ENCODE measurements at places on chromosomes 2 and 18.

- no peak for DNase-seq
These were observed 1480.0 kb downstream of the LRP1B start for GRCh38 chr2:140650825-140651224.

- no peak for DNase-seq
These were observed 103.8 kb upstream of the COPS8 start for GRCh38 chr2:236981701-236982485.

- DNase-seq = peak; percentile 73
These were observed 1.4 kb downstream of the PHLPP1 start for GRCh38 chr18:62716619-62717168.

GRCh38 chr2:3751806-3752205 lies 48.4 kb downstream of the DCDC2C start:
- no peak for DNase-seq

- DNase-seq = no peak
These were observed 91.4 kb upstream of the FHL2 start for GRCh38 chr2:105490204-105490603.

- peak; percentile 6 for DNase-seq
These were observed 216.4 kb upstream of the OSR1 start for GRCh38 chr2:19574778-19575260.

- no peak for DNase-seq
These were observed 22.9 kb upstream of the FSHR start for GRCh38 chr2:49177194-49177593.

DNA sequence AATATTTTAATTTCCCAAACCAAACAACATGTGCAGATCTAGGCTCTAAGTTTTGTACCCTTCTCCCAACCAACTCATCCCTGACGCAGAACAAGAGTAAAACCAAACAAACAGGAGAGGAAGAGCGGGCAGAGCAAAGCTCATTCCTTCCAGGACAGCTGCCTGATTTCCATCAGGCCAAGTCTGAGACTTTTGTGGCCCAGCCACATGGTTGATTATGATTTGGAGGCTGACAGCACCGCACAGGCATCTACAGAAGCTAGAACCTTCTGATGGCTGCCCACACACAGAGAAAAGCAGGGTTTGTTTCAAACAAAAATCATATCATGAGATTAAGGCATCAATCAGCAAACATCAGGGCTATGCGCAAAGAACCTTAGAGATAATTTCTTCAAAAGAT lies 262.6 kb downstream of the TNS1 start:
- no peak for DNase-seq

DNA sequence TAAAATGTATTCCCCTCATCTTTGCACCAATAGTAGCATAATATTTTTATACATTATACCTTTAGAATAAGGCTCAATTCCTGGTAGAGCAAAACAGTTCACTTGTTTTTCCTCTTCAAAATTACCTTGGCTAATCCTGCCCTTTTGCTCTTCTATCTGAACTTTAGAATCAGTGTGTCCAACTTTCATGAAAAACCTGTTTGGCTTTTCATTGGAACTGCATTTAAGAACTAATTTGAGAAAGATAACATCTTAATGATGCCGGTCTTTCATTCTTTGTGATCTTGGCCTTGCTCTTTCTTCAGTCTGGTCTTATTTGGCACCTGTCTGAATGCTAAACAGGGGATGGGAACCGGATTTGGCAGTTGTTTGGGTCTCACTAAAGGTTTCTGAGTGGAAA lies 112.9 kb upstream of the CD302 start:
- no peak for DNase-seq

DNA sequence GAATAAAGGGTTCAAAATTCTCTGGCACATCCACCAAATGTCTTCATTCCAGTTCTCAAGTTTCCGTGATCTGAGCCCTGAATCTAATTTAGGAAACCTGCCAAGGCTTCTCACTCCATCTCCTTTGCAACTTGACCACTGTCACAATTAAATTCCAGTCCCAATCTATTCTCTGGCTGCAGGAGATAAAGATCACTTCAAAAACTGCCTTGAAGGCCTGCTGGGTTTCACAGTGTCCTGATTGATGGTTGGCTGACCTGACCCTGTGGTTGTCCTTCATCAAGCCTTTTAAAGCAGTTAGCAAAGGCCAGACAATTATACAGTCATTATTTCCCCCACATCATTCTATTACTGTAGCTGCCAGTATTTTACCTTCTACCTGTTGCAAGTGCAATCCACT lies 60.3 kb upstream of the DNAJC10 start:
- no peak for DNase-seq

GRCh38 chr2:207235621-207236020 lies 69.9 kb upstream of the KLF7 start:
- no peak for DNase-seq

DNA sequence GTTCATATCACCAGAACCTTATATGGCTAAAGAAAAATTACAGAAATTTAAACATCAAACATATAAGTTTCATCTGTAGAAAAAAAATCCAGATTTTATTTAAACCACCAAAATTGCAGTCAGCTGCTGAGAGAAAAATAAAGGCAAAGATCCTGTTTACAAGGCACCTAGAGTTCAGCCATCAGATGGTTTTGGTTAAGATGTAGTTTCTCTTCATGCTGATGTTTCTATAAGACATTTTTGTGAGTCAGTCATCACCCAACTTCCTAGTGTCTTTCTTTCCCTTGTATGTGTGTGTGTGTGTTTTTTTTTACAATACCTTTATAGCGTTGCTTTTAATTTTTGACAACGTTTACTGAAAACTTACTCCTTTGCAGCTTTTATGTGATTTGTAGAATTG lies 26.1 kb upstream of the MMADHC start:
- DNase-seq = no peak

DNA sequence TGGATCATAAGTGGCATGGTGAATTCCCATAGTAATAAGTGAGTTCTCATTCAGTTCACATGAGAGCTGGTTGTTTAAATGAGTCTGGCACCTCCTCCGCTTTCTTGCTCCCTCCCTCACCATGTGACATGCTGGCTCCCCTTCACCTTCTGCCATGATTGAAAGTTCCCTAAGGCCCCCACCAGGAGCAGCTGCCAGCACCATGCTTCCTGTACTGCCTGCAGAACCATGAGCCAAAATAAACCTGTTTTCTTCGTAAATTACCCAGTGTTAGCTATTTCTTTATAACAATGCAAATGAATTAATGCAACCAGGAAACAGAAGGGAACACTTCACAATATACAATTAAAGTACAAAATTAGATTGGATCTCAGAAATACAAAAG lies 257.0 kb downstream of the MREG start:
- DNase-seq = no peak

- no peak for DNase-seq
These were observed 129.9 kb downstream of the L3MBTL4 start for GRCh38 chr18:6284761-6285160.

DNA sequence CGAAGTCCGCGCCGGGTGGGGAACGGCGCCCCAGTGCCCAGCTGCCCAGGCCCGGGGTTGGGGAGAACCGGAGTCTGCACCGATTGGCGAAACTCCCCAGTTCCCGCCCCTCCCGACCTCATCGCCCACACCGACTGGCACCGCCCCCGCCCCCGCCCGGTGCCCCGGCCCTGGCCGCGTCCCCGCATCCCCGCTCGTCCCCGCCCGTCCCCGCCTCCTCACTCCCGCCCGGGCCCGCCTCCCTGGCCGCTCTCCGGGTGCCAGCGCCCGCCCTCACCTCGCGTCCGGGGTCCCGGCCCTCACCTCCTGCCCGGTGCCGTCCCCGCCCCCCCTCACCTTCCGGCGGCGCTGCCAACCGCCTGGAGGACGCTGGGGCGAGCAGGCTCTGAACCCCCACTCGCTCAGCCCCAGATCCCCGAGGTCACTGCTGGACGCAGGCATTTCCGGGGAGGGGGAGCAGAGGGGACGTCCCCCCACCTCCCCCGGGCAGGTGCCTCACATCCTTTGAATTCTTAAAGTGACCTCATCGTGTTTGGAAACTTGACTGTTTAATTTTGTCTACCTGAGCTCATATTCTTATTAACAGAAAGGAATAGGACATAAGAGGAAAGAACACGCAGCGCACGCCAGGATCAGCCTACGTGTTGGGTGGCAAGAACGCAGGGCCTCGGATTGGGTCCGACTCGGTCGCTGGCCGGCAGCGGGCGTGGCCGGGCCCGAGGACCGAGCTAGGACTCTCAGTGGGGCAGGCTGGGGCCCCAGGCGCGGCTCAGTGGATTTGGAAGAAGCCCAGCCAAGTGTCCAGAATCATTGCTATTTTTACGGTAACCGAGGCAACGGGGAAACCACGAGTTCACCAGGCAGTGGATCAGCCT lies at the start of gene FAM110C:
FAM110C (minus strand) TSS at position 35 of the 875 bp plus-strand sequence. CDS start 120 bp downstream, outside the sequence.
- DNase-seq = peak; percentile 64

- DNase-seq = peak; percentile 71
These were observed 45.9 kb downstream of the ST6GAL2 start for GRCh38 chr2:106839849-106840595.

- DNase-seq = peak; percentile 80
These were observed at the start of gene BAZ2B for GRCh38 chr2:159616286-159616701. Gene BAZ2B, minus strand, starts transcription at chr2:159616548. Its CDS starts 137,829 bp downstream, at chr2:159478719.

GRCh38 chr2:211877061-211877460 lies 661.5 kb downstream of the ERBB4 start:
- no peak for DNase-seq

GRCh38 chr18:44178476-44178875 lies 502.2 kb upstream of the SETBP1 start:
- no peak for DNase-seq

DNA sequence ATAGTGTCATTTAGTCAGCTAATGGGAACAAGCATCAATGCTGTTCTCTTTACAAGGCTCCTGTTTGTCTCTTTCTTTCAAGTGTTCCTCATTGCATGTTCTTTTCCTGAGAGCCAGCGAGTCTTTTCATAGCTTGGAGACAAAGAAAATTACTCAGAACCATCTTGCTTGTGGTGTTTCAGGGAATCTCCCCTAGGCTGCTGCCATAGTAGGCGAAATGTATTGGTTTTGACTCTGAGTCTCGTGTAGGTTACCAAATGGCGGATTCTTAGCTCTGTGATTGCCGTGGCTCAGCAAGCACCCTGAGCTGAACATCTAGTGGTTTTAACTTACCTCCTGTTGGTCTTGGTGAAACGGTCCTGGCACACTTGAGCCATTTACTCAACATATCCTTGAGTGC lies 68.7 kb downstream of the RHBDD1 start:
- no peak for DNase-seq

GRCh38 chr2:73070643-73071359 lies 711 bp downstream of the SFXN5 start:
- DNase-seq = peak; percentile 80

DNA sequence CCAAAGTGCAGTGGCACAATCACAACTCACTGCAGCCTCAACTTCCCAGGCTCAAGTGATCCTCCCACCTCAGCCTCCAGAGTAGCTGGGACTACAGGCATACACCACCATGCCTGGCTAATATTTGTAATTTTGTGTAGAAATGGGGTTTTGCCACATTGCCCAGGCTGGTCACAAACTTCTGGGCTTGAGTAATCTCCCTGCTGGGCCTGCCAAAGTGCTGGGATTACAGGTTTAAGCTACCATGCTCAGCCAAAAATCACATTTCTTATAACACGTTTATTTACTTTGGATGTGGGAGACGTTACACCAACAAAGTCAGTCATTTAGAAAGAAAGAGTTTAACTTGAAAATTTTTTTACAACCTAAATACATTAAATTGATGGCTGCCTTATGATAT lies 209.0 kb upstream of the VWC2L start:
- DNase-seq = no peak

DNA sequence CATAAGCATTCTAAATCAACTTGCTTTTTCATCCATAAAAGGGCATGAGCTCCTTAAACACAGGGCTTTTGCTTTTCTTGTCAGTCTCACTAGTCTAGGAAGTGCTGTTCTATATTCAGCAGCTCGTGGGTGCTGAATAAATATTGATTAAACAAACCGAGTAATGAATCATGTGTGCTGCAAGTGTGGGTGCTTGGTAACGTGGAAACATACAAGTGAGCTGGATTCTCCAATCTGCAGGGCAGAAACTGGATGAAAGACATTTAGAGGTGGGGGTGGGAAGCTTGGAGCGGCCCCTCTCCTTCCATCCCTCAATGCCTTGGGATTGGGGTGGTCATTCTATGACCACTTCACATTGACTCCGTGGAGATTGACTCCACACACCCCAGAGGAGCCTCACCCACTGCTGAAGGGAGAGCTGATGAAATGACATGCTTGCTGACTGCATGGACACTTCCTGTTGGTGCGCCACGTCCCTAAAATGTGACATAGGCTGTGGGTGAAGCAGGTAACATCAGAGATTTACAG lies 114.6 kb downstream of the DOCK10 start:
- DNase-seq = no peak

GRCh38 chr2:187009483-187010239 lies 160.7 kb upstream of the ZSWIM2 start:
- DNase-seq = no peak

- DNase-seq = no peak
These were observed 20.9 kb downstream of the STRADB start for GRCh38 chr2:201472411-201472810.

- no peak for DNase-seq
These were observed 10.9 kb upstream of the INPP5D start for GRCh38 chr2:233049194-233049761.

DNA sequence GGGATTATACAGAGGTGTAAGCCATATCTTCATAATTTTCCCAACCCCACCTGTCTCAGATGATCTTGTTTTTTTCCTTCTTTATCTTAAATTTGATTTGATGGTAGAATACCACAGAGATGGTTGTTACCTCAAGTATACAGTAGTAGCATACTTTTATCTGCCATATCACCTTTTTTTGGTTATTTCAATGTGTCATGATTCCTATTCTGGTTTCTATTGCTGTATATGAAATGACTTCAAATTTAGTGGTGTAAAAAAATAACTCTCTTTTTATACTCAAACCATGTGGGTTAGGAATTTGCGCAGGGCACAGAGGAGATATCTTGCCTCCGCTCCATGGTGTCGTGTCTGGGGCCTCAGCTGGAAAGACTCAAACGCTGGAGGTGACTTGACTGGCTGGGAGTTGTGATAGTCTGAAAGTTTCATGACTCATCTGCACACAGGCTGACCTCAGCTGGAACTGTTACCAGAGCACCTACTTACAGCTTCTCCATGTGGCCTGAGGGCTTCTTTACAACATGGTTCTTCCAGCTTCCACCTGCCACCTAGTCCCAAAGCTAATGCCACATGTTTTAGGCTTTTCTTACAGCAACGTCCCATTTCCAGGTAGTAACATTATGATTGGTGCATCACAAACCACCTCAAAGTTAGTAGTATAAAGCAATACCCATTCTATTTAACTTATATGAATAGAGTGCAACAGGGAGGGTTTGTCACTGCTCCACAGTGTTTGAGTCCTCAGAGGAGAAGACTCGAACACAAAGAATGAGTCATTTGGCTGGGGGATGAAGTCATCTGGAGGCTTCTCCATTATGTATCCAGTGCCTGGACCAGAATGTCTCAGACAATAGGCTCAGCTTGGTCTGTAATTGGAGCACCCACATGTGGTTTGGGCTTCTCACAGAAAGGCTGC lies 82.3 kb upstream of the XPO1 start:
- no peak for DNase-seq

- no peak for DNase-seq
These were observed 1231.7 kb upstream of the ZEB2 start for GRCh38 chr2:145751629-145752028.

GRCh38 chr18:66495844-66496243 lies 108.0 kb downstream of the CDH19 start:
- DNase-seq = peak; percentile 72
